Ureter (tissue), 1 donor: ENCODE measurements at places on chromosomes 13 and 19. TPM values are rescaled to one million over a fixed set of nuclear protein-coding genes. Genes with fewer than 3 reads are reported as not detected.
A peak's percentile ranks its signal among the peaks of the same experiment; 100 is the strongest.

The APOC4 gene
- not detected for total RNA-seq

GRCh38 chr19:49877020-49877878 lies at the start of the genes AKT1S1 and TBC1D17:
Gene AKT1S1, minus strand, starts transcription at chr19:49877355. Its CDS starts 4,060 bp downstream, at chr19:49873295.
Gene TBC1D17, plus strand, starts transcription at chr19:49877702. Its CDS starts 22 bp downstream, at chr19:49877724.
- peak; percentile 100 for DNase-seq

DNA sequence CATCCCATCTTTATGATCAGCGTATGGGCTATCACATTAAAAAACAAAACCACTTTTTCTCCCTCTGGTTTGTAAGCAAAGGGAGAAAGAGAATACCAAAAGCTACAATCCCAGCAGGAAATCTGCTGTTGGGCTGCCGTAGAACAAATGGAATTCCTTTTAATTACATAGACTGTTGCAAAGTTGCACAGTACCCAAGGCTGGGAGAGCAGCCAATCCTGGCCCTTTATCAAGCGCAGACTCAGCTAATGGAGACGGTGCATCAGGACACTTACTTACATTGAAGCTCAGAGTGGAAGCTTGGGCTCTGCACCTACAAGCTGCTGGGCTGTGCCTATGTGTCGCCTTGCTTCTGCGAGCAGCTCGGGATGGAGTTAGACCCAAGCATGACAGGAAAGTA lies 15.2 kb downstream of the CCNA1 start:
- DNase-seq = no peak

The ACER1 gene
- not detected for total RNA-seq
